ENCODE measurements at places on chromosomes 3 and 15.
A peak's percentile ranks its signal among the peaks of the same experiment; 100 is the strongest.

DNA sequence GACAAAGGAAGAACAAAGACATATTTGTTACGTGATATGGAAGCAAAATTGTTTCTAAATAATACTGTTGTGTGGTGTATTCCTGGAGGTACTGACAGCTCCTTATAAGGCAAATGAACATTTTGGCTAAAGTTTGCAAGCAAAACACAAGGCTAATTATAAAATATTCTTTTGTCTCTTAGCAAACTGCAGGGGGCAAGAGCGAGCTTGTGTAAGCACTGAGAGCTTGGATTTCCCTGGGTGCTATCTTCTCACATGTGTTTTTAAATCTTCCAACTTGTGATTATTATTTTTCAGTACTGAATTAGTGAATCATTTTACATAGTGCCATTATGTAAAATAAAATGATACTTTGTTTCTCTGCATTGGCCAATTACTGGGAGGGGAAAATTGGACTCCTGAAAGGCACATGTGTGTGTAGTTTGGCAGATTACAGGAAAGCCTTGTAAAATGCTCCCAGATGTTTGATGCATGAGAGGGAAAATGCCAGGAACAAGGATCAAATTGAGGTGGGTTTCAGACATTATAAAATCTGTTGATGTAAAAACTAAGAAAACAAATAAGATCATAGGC, 611.5 kb downstream of the AGBL1 start:
- DNase-seq, result no peak

DNA sequence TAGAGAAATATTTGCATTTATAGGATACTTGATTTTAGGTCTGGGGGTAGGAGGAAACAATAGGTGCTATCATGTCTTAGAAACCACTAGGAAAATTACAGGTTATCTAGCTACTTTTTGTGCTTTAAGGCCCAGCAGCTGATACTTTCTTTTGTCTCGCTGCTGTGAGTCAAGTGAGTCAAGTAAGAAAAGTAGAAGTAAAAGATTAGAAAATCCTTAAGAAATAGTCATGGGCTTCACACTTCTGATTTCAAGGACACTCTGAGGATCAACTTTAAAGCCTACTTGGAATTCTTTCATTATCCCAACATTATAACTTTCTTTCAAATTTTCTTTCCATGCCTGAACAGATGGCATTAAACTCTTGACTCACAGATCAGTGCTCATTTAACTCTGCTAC, 95.2 kb upstream of the RBMS3 start:
- no peak for DNase-seq

DNA sequence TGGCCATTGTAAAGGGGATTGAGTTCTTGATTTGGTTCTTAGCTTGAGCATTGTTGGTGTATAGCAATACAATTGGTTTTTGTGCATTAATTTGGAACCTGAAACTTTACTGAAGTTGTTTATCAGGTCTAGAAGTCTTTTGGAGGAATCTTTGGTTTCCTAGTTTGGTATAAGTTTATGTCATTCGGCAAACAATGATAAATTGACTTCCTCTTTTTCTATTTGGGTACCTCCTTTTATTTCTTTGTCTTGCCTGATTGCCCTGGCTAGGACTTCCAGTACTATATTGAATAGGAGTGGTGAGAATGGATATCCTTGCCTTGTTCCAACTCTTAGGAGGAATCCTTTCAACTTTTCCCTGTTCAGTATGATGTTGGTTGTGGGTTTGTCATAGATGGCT, 32.1 kb downstream of the SPESP1 start:
- DNase-seq, result no peak

GRCh38 chr3:124773351-124774326, 43.4 kb downstream of the UMPS start:
- no peak for DNase-seq

- DNase-seq, result no peak
These were observed 169.0 kb downstream of the PGPEP1L start for GRCh38 chr15:98838387-98839259.

DNA sequence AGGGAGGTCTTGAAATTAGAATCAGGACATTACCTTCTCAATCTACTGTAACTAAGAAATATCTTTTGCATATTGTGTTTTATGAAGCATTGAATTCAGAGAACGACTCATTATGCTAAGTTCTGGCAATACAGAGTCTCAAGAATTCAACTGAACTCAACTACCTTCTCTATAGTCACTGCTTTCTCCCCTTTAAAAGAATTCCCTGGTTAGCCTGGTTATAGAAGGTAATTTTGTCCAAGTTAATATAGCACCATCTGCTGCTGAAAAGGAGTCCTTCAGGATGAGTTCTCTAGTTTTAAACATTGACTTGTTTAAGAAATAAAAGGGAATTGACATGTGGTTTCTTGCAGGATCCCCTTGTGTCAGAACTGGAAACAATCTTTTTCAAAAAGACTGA, 60.2 kb downstream of the IL16 start:
- DNase-seq, result peak; percentile 54

GRCh38 chr15:90814191-90814821, 54.1 kb upstream of the FURIN start:
- no peak for DNase-seq

DNA sequence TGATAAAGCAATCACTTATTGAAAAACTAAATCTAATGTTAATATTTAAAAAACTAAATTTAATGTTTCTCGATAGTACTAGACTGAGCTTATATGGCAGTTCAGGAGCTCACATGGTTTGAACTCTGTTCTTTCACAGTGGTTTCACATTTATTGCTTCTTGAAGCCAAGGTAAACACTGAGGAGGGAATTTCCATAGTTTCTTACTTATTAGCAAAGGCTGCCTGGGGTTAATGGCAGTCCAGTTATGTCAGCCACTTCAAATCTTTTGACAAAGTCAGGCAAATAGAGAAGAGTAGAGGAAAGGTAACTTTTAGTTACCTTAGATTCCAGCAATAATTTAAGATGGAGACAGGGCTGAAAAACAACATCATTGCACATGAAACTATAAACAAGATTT, 831.5 kb downstream of the ROBO2 start:
- DNase-seq, result no peak

DNA sequence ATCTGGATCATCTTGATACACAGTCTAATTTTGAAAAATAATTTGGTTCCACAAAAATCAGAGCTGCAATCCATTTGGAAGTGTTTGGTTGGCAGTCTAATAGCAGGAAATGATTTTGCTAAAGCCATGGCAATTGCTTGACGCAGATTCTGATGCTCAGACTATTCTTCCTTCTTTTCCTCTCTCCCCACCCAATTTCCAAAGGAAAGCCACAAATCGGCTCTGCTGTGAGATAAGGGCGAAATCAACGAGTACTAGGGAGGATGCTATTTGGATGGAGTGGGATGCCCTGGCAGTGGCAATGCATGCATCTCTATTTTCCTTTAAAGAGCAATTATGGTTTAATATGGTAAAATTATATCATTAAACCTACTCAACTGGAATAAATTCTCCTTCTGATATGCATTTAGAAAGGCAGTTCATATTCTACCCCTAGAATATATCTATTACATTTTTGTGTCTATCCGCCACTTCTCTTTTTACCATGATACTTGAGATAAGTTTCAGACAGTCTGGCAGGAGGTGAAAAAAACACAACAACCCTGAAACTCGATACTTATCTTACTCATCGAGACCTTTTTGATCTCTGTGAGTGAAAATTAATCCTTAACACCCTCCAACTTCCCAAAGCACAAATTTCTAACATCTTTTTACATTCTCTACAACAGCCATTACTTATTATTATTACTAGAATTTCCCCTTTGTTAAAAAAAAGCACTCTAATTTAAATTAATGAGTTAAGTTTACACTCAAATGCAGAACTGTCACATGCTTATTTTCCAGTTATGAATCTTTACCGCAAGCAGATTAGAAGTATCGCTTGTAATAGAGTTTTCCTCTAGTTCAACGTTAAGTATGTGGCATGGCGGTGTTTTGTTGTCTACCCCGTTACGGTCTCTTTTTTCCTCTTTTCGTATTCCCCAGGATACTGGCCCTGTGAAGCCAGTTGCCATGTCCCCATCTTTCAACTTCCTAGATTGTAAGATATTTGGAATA, 433.3 kb downstream of the FOXP1 start:
- DNase-seq, result no peak

DNA sequence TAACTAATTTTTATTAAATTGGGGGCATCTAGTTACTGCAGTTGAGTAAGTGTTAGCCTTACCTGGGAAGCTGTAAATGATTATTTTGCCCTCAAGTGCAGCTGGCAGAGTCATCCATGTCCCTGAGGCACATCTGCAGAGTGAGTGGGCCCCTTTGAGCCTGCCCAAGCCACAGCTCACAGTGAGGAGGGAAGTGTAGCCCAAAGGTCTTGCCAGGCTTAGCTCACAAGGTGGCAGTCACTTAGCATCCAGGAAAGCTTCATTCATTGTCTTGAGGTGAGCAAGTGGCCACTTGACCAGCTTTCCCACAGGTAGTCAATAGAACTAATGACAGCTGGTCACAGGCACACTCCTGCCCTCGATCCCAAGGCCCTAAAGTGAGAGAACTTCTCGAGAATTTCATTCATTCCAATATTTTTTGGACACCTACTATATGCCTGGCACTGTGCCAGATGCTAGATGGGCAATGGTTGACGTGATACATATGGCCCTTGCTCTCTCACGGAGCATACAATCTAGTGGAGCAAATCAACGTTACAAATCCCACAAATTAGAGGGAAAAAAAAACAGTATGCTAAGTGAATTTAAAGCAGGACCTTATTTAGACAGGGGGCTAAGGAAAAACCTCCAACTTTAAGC, 163.3 kb upstream of the IL12A start:
- DNase-seq, result no peak

DNA sequence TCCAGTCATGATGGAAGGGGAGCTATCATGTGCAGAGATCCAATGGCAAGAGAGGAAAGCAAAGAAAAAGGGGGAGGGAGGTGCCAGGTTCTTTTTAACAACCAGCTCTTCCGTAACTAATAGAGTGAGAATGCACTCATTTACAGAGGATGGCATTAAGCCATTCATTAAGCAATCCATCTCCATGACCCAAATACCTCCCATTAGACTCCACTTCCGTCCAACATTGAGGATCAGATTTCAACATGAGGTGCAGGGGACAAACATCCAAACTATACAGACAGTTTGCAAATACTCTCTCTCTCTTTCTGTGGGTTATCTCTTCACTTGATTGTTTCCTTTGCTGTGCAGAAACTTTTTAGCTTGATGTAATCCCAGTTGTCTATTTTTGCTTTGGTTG, 21.2 kb downstream of the ZDHHC23 start:
- DNase-seq, result peak; percentile 71

- no peak for DNase-seq
These were observed 14.5 kb downstream of the C3orf20 start for GRCh38 chr3:14689247-14689980.

DNA sequence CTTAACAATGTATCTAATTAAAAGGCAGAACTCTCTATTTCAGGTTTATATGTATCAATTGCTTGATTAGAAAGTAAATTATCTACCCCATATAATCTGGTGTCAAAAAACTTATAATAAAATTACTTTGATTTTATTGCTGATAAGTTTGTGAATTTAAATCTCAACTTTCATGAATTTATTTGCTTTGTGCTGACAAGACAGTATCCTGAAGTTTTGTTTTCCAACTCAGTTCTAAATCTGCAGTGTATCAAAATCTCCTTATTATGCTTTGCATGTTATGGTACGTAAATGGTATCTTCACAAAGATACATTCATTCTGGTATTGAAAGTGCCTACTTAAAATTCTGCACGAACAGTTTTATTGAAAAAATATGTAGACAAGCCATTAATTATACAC, 78.5 kb upstream of the ZNF717 start:
- no peak for DNase-seq

DNA sequence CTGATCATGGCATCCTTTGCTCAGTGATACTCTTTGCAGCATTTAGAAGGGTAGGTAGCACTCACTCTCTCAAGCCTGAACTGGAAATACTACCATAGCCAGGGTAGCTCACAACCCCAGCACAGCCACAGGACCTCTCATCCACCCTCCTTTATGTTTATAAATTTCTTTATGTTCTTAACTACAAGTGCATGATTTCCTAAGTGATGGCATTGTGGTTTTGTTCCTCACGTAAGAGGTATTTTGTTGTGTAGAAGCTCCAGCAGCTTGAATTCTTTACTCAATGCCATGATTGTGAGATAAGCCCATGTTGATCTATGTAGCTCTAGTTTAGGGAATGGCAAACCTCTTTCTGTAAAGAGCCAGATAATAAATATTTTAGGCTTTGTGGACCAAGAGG, 7.9 kb upstream of the RTP3 start:
- peak; percentile 20 for DNase-seq

- no peak for DNase-seq
These were observed 475.0 kb upstream of the PROK2 start for GRCh38 chr3:72259755-72260587.

Data from fibroblast of gingiva (primary cell).